ENCODE measurements at places on chromosomes 4 and X.

GRCh38 chrX:67545036-67545821 is 1.4 kb downstream of the AR start:
- no peak for DNase-seq

DNA sequence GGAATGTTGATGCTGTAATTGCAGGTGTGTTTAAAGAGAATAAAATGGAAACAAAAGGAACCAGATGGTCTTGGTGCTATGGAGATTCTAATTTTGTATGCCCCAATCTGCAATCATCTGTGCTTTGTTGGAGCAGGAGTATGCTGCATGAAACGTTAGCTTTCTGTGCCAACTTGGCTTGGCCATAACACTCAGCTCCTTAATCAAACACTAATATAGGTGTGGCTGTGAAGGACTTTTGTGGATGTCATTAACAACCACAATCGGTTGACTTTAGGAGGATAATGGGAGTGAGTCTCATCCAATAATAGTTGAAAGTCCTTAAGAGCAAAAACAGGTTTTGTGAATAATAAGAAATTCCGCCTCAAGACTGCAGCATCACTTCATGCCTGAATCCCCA is 399.2 kb downstream of the NLGN4X start:
- no peak for DNase-seq

GRCh38 chr4:80900908-80901307 is 129.6 kb upstream of the BMP3 start:
- DNase-seq: no peak

DNA sequence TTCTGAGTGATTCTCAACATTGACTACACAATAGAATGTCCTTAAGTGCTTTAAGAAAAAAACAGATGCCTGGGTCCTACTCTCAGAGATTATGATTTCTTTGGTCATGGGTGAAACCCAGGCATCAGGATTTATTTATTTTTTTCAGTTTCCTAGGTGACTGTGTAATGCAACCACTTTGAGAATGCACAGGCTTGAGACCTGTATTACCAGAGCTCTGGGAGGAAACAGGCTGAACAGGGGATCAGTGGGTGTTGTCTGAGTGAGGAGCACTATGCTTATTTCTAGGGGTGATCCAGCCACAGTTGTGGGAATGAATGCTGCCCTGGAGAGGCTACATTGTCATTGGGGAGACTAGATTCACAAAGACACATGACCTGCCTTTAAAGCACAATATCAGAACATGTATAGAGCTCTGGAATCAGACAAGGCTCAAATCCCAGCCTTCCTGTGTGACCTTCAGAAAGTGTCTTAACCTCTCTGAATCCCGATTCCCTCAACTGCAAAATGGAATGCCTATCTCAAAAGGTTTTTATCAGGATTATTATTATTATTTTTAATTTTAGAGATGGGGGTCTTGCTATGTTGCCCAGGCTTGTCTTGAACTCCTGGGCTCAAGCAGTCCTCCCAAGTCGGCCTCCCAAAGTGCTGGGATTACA is 61.6 kb upstream of the PRPS1 start:
- DNase-seq: no peak

DNA sequence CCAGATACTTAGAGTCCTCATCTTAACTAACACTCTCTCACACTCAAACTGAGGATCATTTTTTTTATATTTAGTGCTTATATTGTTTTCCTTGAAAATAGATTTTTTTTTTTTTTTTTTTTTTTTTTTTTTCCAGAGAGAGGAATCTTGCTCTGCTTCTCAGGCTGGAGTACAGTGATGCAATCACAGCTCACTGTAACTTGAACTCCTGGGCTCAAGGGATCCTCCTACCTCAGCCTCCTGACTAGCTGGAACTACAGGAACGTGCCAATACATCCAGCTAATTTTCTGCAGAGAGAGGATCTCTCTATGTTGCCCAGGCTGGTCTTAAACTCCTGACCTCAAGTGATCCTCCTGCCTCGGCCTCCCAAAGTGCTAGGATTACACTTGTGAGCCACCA is 650.3 kb upstream of the ATOH1 start:
- DNase-seq: no peak

DNA sequence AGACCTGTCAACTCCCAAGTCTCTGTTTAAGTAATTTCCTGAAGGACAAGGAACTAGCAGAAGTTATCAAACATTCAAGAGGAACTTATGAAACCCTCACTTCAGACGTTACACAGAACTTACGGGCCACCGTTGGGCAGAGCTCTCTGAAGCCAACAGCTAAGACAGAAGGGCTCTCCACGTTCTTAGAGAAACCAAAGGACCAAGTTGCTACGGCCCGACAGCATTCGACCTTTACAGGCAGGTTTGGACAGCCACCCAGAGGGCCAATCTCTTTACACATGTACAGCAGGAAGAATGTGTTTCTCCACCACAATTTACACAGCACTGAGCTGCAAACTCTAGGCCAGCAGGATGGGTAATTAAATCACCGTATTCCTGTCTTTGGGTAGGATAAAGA is 705.1 kb upstream of the GRID2 start:
- no peak for DNase-seq

- no peak for DNase-seq
Observed at GRCh38 chr4:52852711-52853110, 9.4 kb upstream of the RASL11B start.

- DNase-seq: no peak
Observed at GRCh38 chrX:69028006-69028760, 137.1 kb downstream of the PJA1 start.

DNA sequence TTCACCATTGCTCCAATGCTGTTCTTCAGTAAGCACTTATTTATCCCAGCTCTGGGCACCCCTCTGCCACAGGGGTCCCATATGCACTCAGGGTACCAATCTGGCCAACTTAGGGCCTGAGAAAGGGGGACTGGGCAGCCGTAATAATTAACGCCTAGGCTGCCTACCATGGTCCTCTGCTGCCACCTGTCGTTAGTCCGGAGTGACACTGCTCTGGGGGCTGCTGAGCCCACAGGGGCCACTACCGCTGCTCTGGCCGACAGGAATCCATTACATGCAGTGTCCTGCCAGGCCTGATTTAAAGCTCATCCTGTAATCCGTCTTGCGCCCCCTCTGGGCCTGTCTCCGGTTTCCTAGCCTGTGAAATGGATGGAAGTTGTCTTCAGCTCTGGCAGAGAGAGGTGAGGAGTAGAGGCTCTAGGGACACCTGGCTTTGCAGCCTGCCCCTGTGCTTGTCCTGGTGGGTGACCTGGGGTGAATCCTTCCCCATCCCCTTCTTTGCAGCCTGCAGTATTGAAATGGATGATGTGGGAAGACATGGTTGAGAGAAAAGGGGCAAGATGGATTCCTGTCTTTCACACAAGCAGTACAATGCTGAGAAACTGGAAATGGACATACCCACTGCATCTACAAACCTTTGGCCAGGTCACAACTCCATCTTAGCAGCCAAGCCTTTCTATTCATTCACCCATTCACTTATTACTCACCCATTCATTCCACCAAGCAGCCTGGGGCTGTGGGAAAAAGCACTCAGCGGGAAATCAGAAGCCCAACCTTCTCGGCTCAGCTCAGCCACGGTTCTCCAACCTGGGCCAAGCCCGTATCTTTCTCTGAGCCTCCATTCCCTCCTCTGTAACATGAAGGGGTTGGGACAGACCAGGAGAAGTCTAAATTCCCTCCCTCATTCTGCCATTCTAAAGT is 116.3 kb upstream of the NALF2 start:
- DNase-seq: no peak
